T-helper 2 cell treated with Interferon-gamma antibody and Interleukin-4, amounts not matched to agents 5 μg/mL and 100 μg/mL, for 36 hours (primary cell): ENCODE measurements at places on chromosomes 7 and 10.
A peak's percentile ranks its signal among the peaks of the same experiment; 100 is the strongest.

DNA sequence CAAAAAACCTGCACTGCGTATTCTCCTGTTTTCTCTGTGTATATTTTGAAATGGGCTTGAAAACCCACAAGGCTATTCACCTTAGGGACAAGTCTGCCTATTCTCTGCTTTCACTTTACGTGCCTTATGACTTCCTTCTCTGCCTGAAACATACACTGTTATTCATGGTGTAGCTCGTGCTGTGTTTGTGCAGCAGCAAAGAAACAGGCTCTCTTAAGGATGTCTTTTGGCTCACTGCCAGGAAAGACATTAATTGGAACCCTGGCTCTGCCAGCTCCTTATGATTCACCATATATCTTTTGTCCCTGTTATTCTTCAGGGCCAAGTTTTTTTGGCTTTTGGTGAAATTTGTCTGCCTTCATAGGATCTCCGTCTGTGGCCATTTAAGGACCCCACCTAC is 92.4 kb downstream of the TMEM106B start:
- H3K4me3 ChIP-seq: no peak overlapping the region
- no peak for DNase-seq
- no peaks in the 10 kb centered on the region for H3K4me1 ChIP-seq
- H3K27me3 ChIP-seq: peaks cover 4% of the 10 kb centered on the region
- H3K36me3 ChIP-seq: no peaks in the 10 kb centered on the region

DNA sequence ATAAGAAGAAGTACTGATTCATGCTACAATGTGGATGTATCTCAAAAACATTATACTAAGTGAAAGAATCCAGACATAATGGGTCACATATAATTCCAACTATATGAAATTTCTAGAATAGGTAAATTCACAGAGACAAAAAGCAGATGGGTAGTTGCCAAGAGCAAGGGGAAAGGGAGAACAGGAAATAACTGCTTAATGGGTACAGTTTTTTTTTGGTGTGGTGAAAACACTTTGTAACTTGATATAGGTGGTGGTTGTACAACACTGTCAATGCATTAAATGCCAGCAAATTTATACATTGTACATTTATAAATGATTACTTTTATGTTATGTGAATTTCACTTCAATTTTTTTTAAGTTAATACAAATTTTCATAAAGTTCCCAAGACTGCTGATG is 19.4 kb upstream of the LRRN3 start:
- peaks cover 47% of the 10 kb centered on the region for H3K4me1 ChIP-seq
- H3K27ac ChIP-seq: no peak overlapping the region
- DNase-seq: no peak
- H3K36me3 ChIP-seq: peaks cover 17% of the 10 kb centered on the region
- no peak overlapping the region for H3K4me3 ChIP-seq
- no peaks in the 10 kb centered on the region for H3K27me3 ChIP-seq

GRCh38 chr10:108230478-108231170 is 1066.1 kb upstream of the SORCS1 start:
- H3K4me3 ChIP-seq: no peak overlapping the region
- no peaks in the 10 kb centered on the region for H3K27me3 ChIP-seq
- no peaks in the 10 kb centered on the region for H3K36me3 ChIP-seq
- no peak for DNase-seq

GRCh38 chr10:58781873-58782488 is 269.3 kb downstream of the BICC1 start:
- no peaks in the 10 kb centered on the region for H3K36me3 ChIP-seq
- H3K27me3 ChIP-seq: no peaks in the 10 kb centered on the region
- no peak for DNase-seq
- H3K4me3 ChIP-seq: no peak overlapping the region
- H3K4me1 ChIP-seq: no peaks in the 10 kb centered on the region

DNA sequence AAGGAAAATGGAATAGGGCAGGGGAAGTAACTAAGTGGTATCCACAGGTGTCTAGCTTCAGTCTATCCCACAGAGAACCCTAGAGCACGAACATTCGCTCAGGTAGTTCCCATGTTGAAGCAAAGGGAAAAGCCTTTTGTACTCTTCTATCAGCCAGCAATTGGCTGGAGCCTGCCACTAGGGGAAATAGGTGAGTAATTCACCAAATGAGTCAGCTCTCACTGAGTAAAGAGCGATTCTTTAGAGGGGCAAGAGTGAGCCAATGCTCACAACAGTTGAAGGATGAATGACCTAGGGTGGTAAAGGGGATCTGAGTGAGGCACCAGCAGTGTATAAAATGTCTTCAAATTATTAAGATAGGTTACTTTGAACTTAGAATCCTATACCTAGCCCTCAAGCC is 94.1 kb upstream of the ZNF800 start:
- no peak overlapping the region for H3K27ac ChIP-seq
- no peak for DNase-seq
- H3K27me3 ChIP-seq: peaks cover 16% of the 10 kb centered on the region
- no peaks in the 10 kb centered on the region for H3K36me3 ChIP-seq

GRCh38 chr10:133377818-133378250 is 1.2 kb upstream of the PAOX start:
- DNase-seq: no peak
- peaks cover 11% of the 10 kb centered on the region for H3K4me1 ChIP-seq
- H3K36me3 ChIP-seq: no peaks in the 10 kb centered on the region
- peak overlapping the region; percentile 77 for H3K4me3 ChIP-seq

DNA sequence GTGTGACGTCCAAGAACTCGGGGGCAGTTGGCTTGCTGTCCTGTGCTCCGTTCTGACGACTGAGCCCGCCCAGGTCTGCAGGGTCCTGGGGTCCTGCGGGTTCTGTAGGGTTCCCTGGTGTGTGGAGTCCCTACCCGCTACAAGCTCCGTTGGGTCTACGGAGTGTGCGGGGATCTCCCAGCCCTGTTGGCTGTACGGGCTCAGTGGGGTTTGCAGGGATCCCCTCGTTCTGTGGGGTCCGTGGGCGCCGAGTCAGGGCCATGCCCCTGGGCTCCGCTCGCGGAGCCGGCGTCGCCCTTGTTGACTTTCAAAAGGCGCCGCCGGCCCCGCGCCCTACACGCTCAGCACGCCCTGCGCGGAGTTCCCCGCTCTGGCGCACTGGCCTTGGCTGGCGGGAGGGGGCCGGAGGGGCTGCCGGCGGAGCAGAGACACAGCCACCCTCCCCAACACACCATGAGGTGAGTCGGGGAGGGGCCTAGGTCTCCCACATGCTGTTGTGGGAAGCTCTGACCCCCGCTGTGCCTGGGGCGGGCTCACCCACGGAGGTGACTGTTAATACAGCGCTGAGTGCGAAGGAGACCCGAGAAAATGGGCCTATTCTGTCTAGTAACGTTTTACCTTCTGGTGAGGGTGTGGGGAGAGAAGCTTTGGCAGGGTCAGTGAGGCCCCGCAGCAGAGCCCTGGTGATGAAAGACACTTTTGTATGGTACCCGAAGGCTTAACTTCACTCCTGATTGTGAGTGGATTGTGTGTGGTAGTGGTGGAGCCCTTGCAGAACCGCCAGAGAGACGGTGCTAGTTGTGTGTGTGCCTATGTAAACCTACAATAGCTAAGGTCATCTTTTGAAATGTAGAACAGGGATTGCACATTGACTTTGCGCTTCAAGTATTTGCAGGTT is 8.1 kb downstream of the TASOR2 start:
- H3K27ac ChIP-seq: peak overlapping the region; percentile 82
- peak; percentile 67 for DNase-seq
- H3K4me3 ChIP-seq: peak overlapping the region; percentile 81
- peaks cover 12% of the 10 kb centered on the region for H3K36me3 ChIP-seq

GRCh38 chr10:35339942-35340341 is 3.6 kb downstream of the CCNY start:
- H3K4me1 ChIP-seq: peaks cover 62% of the 10 kb centered on the region
- peak; percentile 49 for DNase-seq
- peaks cover 14% of the 10 kb centered on the region for H3K36me3 ChIP-seq
- no peaks in the 10 kb centered on the region for H3K27me3 ChIP-seq

DNA sequence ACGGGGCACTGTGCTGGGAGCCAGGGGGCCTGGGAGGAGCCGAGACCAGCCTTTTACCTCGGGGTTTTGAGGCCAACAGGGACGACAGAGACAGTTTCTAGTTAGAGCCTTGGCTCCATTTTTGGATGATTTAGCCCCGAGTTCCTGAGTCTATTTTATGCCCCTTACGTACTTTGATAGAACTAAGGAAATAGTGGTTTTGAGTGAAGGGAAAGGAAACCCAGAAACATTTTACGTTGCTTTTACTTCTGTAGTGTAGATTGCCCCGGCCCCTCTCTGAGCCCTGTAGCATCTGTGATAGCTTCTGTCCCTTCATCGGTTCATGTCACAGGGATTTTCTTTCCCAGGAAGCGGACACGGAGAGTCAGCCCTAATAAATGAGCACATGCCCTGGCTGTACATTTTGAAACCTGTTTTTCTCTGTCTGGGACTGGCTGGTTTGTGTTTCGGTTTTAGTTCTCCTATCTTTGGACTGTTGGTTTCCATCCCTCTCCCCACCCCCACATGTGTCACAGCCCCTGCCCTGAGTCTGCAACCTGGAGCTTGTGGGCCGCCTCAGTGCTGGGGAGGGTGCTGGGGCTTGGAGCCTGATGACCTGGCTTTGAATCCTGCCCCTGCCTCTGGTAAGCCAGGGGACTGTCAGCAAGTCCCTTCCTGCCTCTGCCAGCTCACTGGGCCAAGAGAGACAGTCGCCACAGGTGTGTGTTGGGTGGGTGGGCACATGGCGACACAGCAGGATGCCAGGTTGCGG is 6.9 kb upstream of the ORAI2 start:
- peak; percentile 85 for DNase-seq
- H3K27me3 ChIP-seq: no peaks in the 10 kb centered on the region
- peak overlapping the region; percentile 100 for H3K27ac ChIP-seq
- peaks cover 56% of the 10 kb centered on the region for H3K4me1 ChIP-seq
- peaks cover 41% of the 10 kb centered on the region for H3K36me3 ChIP-seq

- no peak overlapping the region for H3K27ac ChIP-seq
- DNase-seq: no peak
- H3K4me1 ChIP-seq: no peaks in the 10 kb centered on the region
- H3K4me3 ChIP-seq: no peak overlapping the region
Measured at GRCh38 chr7:141335164-141335563, 216.0 kb upstream of the AGK start.

DNA sequence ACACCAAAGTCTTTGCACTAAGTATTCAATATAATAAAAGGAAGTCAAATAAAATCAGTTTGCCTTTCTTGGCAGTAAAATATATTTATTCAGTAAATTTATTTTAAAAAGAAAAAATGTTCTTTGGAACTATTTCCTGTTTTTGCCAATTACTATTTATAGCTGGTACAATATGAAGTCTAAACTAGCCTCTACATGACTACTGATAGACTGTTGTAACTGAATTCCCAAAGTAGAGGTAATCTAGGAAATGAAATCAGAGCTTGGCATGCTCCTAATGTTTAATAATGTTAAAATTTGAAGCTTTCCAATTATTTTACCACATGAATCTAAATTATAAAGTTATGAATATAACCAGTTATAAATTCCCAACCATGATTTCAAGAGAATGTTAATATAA is 385.5 kb downstream of the SEMA3D start:
- no peaks in the 10 kb centered on the region for H3K27me3 ChIP-seq
- H3K36me3 ChIP-seq: no peaks in the 10 kb centered on the region
- DNase-seq: no peak
- H3K4me1 ChIP-seq: no peaks in the 10 kb centered on the region
- H3K27ac ChIP-seq: no peak overlapping the region
- no peak overlapping the region for H3K4me3 ChIP-seq

DNA sequence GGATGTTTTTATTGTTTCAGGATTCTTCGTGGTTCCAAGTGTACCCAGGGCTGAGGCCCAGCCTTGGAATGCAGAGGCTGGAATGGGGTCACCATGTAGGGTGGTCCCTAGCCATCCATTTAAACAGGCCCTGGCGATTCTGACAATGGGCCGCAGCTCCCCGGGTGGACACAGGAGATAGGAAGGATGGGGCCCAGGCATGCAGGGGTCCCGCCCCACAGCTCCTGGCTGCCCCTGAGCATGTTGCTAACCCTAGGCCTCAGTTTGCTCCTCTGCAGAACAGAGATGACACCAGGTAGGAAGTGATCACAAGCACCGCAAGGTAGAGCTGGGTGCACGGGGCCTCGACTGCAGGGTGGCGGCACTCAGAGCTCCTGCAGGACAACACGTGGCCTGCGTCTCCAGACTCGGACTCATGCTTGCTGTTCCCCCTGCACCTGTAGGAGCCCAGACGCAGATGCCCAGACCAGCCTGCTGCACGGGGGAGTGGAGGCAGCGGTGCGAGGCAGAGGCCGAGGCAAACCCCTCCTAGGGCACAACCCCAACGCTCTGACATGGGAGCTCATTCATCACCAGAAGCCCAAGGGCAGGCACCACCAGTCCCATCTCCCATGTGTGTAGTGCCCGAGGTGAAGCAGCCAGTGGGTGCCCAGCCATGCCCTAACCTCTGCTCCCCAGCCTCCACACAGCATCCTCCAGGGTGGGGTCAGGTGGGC is 25.5 kb downstream of the VIPR2 start:
- peaks cover 22% of the 10 kb centered on the region for H3K27me3 ChIP-seq
- no peak for DNase-seq
- no peaks in the 10 kb centered on the region for H3K36me3 ChIP-seq
- no peak overlapping the region for H3K27ac ChIP-seq
- H3K4me1 ChIP-seq: peaks cover 3% of the 10 kb centered on the region
- H3K4me3 ChIP-seq: no peak overlapping the region

DNA sequence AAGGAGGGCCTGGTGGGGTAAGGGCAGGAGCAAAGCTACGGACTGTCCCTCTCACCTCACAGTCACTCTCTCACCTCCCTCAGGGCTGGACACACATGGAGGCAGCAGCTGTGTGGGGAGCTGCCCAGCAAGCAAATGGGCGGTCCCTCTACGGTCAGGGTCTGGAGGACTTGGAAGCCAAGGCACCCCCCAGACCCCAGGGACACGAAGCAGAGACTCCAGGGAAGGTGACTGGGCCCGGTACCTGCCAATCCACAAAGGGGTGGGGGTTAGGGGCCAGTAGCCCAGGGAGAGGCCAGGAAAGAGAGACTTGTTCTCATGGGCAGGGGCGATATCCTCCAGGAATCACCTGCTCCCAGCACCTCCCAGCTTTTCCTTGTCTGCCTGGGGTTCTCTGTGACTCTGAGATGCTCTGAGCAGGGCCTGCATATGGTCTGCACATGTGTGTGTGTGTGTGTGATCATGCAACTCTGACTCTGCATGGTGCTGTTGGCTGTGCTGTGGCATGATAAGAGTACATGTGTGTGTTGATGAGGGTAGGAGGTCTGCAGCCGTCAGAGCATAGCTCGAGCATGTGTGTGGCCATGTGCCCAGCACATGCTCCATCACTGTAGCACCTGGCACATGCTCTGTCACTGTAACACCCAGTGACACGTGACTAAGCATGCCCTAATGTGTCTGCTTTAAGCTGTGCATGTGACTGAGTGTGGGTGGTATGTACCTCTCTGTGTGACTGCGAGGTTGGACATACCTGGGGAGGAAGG is 4.6 kb upstream of the LDB3 start:
- H3K27ac ChIP-seq: no peak overlapping the region
- no peaks in the 10 kb centered on the region for H3K36me3 ChIP-seq
- H3K4me3 ChIP-seq: no peak overlapping the region
- H3K27me3 ChIP-seq: no peaks in the 10 kb centered on the region
- no peak for DNase-seq
